ENCODE measurements at places on chromosomes 4 and X.

- no peak for DNase-seq
Measured at GRCh38 chr4:142036795-142037583, 400.6 kb downstream of the IL15 start.

GRCh38 chr4:84530454-84530853, 31.4 kb upstream of the NKX6-1 start:
- no peak for DNase-seq

DNA sequence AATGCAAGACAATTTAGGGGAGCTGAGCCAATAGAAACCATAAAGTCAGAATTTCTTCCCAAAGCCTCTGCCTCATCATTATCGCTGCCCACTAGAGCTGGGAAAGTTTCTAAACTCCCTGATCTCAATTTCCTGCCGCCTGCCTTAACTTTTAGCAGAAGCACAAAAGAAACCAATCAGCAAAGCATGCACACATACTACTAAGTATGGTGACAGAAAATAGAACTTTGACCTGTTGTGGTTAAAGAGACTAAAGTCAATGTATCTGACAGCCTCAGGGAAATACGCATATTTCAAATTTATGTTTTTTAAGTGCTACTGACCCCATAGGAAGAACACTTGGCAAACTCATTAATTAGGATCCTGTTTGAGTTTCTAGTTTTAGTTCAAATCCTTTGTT, 10.1 kb downstream of the STK26 start:
- no peak for DNase-seq

DNA sequence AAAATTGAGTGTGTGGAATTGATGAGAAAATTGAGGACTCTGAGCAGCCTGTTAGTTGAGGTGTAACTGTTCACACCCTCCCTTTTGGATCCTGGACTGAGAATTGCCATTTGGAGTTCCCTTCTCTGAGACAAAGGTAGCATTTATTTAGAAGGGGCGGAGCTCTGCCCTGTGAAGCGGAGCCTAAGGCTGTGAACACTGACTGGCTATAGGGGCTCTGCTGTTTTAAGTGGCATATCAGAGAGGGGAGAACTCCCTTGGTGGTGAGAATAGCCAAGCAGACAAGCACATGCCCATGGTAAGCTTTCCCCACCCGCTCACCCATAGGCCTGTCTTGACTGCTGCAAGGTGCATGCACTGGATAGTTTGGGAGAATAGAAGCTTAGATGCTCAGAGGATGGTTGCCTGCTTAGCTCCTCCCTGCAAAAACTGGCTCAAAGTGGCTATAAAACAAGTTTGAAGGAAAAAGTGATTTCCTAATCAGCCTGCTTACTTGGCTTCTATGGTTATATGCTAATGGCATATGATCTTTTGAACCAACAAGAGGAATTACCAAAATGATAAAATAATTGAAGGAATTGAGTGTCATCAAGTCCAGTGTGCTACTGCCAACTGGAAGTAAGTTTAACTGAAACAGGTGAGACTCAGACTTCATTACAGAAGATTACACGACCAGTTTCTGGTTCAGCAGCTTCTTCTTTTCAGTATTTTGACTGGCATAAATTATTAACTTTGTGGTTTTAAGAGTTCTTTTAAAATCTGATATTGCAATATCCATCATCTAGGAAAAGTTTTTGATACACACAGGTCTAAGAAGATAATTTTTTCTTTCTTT, 108.4 kb downstream of the AFF1 start:
- no peak for DNase-seq

GRCh38 chr4:105936901-105937300, 41.6 kb downstream of the NPNT start:
- no peak for DNase-seq

All from activated naive CD4-positive, alpha-beta T cell (primary cell).